ENCODE measurements at places on chromosomes 5 and 9.

DNA sequence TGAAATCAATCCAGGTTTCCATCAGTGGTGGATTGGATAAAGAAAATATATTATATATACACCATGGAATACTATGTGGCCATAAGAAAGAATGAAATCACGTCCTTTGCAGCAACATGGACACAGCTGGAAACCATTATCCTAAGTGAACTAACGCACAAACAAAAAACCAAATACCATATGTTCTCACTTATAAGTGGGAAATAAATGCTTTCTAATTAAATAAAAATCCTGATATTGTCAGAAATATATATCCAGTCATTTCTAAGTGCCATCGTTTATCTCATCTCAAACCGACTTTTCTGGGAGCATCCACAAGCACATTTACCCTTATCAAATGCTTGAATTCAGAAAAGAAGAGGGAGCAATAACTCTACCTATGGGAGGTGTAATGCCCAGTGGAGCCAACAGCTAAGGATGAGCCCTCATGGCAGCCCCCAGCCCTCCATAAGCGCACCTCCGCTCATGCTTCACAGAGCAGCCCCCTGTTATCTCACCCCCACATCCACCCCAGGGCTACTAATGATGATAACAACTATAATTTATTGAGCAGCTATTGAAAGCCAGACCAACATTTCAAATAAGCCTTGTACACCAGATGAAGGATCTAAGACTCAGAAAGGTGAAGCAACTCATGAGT lies 101.7 kb upstream of the SPOCK1 start:
- DNase-seq: no peak

DNA sequence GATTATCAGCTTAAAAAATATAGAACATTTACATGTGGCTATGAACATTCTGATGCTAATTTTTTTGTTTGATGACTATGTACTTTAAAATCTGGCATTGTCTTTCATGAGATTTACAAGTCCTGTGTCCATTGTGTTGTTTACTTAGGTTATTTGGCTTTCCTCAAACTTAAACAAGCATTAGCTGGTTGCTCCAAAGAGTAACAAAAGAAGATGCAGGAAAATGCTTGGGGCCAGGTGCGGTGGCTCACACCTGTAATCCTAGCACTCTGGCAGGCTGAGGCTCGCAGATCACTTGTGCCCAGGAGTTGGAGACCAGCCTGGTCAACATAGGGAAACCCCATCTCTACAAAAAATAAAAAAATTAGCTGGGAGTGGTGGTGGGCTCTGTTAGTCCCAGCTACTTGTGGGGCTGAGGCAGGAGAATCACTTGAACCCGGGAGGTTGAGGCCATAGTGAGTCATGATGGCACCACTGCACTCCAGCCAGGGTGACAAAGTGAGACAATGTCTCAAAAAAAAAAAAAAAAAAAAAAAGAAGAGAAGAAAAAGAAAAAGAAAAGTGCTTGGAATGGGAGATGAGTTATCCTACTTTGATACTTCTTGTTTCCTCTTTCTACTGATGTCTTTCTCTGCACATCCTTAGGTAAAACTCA lies 39.7 kb downstream of the PAM start:
- no peak for DNase-seq

DNA sequence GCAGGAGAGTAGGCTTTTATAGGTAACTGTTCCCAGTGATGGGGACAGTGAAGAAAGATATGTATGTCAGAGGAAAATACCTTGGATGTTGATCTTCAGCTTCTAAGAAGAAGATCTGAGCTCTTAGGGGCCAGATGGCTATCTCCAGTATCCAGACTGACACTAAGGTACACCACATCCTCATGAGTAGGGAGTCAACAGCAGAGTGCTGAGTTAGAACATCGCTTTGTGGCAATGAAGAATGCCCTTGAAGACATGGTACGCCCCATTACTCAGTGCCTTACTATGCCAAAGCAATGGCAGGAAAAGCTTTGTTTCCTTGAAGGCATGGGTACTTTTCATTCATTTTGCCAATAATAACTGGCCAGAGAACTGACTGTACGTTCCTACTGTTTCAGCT lies 263.7 kb downstream of the CEMIP2 start:
- no peak for DNase-seq

- DNase-seq: no peak
Observed at GRCh38 chr9:34997379-34997781, 7.8 kb downstream of the DNAJB5 start.

DNA sequence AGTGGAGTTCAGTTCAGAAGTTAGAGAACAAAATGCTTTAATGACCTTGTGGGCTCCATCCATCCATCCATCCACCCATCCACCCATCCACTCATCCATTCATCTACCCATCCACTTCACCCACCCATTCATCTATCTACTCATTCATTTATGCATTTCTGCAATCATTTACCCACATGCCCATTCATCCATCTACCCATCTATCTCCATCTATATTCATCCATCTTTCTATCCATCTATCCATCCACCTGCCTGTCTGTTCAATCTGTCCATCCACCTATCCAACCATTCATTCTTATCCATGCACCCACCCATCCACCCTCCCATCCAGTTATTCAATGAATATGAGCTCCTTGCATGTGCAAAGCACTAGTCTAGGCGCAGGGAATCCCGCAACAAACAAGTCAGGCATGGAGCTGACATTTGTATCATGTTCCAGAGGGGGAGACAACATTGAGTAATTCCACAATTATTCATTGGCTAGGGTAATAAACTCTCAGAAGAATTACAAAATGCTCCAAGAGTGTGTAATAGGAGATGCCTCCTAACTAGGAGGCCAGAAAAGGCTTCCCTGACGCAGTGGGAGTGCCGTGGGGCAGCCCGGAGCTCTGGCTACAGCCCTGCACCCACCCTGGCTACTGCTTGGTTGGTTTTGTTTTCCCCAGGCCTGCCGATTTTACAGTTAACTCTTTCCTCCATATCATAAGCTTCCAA lies 211.2 kb downstream of the NXNL2 start:
- DNase-seq: no peak

DNA sequence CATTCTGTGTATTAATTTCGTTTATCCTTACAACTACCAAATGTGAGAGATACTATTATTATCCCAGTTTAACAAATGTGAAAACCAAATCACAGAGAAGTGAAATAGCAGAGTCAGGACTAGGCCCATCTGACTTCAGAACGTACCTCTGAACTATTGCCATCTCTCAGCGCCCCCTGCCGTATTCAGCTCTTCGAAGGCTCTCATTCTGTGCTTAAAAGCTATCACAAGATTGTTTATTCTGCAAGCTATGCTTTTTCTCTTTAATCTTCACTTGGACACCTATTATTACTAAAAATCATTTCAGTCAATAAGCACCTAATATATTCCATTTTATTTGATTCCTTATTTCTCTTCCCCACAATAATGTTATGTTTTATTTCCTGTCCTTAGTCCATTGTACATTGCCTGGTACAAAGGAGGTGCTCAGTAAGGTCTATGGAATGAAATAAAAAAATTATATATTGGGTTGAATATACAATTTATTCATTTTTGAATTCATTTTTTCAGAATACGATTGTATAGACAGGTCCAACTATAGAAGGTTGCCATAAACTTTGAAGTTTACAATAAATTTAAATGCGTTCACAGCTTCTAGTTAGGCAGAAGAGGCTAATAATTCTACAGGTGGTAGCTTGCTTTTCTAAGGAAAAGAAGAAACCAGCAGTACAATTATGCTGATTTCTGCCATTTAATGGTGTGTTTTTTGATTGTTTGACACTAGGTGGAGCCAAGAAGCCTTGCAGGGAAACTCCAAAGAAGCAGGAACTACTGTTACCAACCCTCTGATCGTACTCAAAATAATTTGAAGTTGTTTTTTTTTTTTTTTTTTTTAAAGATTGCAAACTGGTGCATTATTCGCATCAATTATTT lies 202.2 kb upstream of the DMRTA1 start:
- no peak for DNase-seq

DNA sequence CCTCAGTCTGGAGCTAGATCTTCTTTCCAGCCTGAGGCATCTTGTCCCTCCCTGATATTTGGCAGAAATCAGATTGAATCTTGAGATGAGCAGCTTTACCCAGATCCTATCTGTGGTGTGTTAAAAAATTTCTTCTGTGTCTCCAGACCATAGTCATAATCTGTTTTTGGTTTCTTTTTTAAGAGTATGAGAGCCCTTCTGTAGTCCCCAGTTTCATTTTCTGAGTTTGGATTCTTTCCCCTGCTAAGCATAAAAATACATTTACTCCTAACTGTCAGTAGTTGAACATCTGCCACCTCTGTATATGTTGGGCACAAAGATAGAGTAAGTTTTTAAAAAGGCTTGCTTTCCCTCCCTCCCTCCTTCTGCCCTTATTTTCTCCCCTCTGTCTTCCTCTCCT lies 137.7 kb downstream of the CNTLN start:
- no peak for DNase-seq

DNA sequence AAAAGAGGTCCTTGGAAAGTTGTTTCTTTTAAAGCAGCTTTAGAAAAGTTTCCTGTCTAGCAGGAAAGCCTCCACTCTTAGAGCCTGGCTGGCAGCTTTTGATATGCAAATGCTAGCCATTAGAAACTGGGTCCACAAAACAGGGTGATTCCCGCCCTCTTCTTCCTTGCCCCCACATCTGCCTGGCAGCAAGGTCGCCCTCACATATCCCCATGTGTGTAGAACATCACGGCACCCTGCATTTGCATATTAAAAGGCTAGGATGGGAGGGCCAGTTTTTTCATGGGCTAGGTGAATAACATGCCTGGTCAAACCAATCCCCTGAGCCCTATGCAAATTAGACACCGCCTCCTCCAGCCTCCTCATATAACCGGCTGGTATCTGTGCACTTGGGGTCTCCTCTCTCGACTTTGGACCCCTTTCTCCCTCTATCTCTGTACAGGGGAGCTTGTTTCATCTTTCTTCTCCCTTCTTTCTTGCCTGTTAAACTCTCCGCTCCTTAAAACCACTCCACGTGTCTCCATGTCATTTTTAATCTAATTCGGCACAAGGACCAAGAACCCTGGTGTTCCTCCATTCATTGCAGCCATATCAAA lies 426.8 kb upstream of the CTNND2 start:
- DNase-seq: no peak

DNA sequence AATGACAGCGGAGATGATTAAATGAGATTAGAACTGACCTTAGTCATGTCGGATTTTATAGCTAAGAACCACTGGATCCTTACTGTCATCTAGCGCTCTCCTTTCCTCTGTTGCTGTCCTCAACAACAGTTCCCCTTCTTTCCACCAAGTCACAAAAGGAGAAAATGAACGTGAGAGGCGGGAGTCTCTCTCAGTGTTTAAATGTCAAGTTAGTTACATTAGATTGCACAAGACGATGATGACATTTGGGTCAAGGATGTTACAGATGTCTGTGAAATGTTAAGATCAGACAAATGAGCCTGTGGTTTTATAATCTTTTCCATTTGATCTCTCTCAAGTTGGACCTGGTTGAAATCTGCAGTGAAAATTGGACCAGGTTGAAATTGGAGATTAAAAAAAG lies 53.5 kb downstream of the FBXO38 start:
- no peak for DNase-seq

- no peak for DNase-seq
Observed at GRCh38 chr5:9071074-9071473, 474.8 kb downstream of the SEMA5A start.

DNA sequence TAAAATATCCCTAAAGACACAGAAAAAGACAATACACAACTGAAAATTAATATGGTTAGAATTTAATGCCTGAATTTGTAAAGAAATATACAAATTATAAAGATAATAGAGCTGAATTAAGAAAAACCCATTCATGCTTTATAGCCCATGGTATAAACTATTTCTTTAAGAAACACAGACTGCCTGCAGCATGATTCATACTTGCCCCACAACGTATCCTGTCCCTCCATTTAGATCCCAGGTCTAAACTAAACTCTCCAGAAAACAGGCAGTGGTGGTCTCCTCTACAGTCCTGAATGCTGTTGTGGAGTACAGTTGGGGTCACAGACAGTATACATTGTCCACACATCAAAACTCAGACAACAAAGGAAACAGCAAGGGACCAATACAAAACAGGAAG lies 24.8 kb downstream of the IL6ST start:
- DNase-seq: no peak

- no peak for DNase-seq
Observed at GRCh38 chr9:84054341-84055010, 73.9 kb downstream of the RMI1 start.

GRCh38 chr5:170484459-170484831 lies 19.4 kb upstream of the KCNIP1 start:
- DNase-seq: no peak

- no peak for DNase-seq
Observed at GRCh38 chr5:172686539-172687390, 45.7 kb downstream of the NEURL1B start.

DNA sequence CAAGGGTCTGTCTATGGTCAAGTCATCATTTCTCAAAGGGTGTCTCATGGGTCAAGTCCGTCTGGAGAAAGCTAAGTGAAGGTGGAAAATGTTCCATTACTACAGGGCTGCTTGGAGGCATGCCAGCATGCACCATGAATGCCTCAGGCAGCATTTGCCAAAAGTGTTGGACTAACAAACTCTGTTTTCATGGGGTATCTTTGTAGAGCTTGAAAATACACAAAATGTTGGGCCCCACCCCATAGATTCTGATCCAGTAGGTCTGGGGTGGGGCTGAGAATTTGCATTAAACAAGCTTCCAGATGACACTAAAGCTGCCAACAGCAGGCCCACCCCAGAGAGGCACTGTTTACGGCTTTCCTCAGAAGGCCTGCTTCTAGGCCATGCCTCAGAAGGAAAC lies 75.0 kb upstream of the FRRS1L start:
- DNase-seq: no peak

- DNase-seq: no peak
Observed at GRCh38 chr9:134329576-134329855, 3.3 kb downstream of the RXRA start.

- DNase-seq: no peak
Observed at GRCh38 chr5:15252331-15252730, 247.6 kb upstream of the FBXL7 start.

DNA sequence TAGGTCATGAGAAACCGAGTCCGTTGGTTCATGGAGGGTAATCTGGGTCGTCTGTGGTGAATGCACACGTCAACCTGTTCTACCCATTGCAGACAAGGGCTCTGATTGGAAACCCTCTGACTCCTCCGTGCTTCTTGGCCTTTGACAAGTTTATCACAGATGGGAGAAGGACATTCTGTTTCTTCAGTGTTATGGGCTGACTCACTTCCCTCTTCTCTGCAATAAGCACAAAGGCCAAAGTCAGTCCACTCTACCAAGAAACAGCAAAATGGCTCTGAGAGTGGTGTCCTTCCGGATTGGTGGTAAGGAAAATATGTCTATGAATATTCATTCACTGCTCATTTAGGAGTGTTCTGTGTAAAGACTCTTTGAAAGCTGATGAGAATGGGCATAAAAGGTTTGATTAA lies 89.3 kb downstream of the FEM1C start:
- no peak for DNase-seq

All from cardiac septum (tissue), 1 donor.